ENCODE measurements at places on chromosomes 11 and 22.

DNA sequence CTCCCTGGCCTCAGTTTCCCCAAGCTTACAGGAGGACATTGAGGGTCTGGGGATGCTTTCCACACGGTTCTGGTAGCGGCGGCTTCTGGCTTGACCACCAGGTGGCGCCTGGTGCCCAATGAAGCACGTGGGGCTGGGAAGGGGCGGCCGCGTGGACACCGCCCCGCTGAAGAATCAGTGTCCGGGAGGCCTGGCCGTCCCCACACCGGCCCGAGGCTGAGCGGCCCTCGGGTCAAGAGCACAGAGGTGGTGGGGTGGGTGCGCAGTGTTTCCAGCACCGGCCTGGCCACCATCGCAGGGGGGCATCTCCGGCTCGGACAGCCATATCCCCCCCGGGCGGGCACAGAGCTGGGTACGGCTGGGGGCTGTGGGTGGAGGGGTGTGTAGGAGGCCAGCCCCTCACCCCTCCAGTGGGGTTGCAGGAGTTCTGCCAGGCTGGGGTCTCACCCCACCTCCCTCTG lies 27.8 kb upstream of the PPARA start:
- DNase-seq: no peak

GRCh38 chr22:30610299-30610698 lies 3.3 kb downstream of the TCN2 start:
- no peak for DNase-seq

- no peak for DNase-seq
Observed at GRCh38 chr11:92500453-92500852, 275.8 kb downstream of the FAT3 start.

- DNase-seq: no peak
Observed at GRCh38 chr11:70547386-70547785, 149.1 kb downstream of the CTTN start.

Measured in NCI-H2107 (cell line).